ENCODE measurements at places on chromosomes 12 and 14.

- DNase-seq, result no peak
Measured at GRCh38 chr12:96237035-96237434, 42.9 kb downstream of the ELK3 start.

DNA sequence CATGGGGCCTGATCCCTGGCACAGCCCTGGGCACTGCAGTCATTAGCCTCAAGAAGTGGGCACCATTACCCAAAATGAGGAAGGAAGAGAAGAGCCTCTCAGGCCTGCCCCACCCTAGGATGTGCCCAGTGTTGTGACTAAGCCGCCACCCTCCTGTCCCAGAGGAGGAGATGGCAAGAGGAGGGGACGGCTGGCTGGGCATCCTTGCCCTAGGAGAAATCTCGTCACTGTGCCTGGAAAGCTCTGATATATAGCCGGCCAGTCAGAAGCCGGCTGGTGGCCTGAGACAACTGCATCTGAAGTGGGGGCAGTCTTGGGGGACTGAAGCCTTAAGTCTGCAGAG, 115.2 kb downstream of the LGMN start:
- DNase-seq, result no peak

DNA sequence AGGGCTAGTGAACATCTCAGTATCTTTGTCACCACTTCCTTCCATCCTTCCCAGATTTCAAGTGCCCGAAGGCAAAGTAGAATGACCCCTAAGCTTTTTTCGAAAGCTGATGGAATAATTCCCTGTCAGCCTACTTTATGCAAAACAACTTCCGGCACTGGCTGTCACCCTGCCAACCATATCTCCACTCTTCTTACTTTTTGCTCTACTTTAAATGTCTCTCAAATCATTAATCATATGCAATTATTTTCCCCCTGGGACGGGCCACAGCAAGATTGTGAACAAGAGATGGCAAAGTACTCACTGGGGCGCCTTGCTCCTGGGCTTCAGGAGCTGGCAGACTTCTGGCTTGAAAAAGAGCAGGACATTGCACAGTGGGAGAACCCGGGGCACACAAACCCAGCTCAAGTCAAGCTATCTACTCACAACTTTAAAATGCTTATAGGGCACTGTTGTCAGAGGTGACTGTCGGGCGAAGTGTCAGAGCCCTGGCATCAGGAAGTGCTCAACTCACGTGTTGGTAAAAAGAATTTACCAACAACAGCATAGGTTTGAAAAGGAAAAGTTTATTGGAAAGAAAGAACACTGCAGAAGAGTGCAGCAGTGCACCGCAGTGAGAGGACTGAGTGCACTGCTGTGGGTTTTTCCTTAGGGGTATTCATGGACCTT, 373.5 kb downstream of the PAWR start:
- DNase-seq, result no peak

- DNase-seq, result peak; percentile 18
Measured at GRCh38 chr14:49659526-49660455, 24.7 kb upstream of the DNAAF2 start.

GRCh38 chr12:25253371-25254068, 2.8 kb upstream of the KRAS start:
- no peak for DNase-seq

DNA sequence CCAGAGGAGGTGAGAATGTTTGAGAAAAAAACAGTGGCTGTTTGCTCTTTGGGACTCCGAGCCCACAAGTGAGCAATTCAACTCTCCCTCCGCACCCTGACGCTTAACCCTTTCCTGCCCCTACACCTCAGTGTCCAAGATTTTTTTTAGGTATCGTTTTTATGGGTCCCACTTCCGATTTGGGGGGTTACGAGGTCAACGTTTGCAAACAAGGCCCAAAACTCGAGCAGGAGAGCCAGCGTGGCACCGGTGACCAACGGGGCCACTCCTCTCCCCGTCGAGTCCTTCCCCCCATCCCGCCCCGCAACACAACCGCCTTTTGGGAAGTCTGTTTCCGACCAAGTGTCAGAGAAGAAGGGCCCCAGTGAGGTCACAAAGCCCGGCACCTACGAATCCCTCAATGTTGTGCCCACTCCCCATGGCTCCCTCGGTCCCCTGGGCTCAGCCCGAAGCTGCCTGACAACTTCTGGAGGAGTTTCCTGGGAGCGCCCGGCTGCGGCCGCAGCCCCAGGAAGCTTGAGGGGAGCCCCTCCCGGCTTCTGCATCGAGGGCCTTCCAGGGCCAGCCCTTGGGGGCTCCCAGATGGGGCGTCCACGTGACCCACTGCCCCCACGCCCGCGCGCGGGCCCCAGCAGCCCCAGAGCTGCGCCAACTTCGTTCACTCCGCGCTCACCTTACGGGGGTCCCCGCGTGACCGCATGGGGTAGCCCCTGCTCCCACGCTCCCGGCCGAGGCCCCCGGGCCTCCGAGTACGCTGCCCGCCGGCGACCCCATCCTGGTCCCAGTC, 1.2 kb downstream of the CDK2AP1 start:
- DNase-seq, result no peak

GRCh38 chr14:63487724-63488123, 55.5 kb downstream of the PPP2R5E start:
- no peak for DNase-seq

DNA sequence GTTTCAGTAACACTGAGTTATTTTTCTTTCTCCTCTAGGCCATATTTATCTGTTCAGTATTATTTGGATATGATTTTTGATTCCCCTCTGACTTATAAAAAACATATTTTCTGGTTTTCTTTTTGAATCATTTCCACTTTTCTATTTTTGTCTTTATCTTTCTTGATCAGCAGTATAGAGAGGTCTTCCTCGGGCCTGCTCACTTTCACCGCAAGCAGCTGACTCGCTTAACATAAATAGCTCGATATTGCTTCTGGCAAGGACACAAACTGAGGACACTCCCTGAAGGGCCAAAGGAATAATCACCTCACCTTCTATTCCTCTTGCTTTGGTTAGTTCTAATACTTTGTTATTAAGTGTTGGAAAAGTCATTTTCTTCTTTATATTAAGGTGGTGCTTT, 25.8 kb upstream of the TRHDE start:
- DNase-seq, result no peak

Data from NCI-H510A treated with DMSO at 0.1 percent for 48 hours (cell line).